Aorta (tissue), 5 donors: ENCODE measurements at places on chromosomes 3 and 15.

GRCh38 chr15:65611888-65612615, 1.1 kb upstream of the INTS14 start:
- no peak for DNase-seq

GRCh38 chr3:135456108-135456790, 509.3 kb upstream of the PPP2R3A start:
- no peak for DNase-seq

DNA sequence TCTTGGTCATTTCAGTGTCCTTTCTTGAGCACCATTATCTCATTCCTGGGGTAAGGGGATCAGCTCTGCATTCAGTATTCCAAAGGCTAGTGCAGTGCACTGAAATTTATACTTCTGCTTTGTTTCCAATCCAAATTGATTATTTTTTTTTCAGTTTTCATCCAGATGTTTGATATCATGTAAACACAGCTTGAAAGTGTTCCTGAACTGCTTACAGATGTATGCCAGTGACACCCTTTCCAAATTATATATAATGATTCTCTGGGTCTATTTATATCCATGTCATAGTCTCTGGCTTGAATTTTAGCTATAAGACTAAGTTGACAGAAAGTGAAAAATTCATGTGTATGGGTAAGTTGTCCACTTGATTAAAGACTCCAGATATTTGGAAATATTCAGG, 11.8 kb upstream of the TNFAIP8L3 start:
- no peak for DNase-seq

DNA sequence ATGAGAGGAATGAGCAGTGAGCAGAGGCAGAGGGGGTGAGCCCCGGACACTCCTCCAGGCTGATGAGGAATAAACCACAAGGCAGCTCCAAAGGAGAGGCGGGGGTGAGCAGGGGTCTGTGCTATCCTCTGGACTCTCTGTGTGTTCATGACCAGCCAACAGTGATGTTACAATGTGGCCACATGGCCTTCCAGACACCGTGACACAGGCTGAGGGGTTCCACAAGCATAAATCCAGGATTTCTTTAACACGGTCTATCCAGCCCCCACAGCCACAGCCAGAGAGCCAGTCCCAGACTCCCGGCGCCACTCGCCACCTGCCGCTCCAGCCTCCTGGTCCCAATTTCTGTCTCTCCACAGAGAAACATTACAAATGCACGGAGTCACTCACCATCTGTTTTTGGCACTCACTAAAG, 24.4 kb downstream of the XXYLT1 start:
- DNase-seq = no peak

DNA sequence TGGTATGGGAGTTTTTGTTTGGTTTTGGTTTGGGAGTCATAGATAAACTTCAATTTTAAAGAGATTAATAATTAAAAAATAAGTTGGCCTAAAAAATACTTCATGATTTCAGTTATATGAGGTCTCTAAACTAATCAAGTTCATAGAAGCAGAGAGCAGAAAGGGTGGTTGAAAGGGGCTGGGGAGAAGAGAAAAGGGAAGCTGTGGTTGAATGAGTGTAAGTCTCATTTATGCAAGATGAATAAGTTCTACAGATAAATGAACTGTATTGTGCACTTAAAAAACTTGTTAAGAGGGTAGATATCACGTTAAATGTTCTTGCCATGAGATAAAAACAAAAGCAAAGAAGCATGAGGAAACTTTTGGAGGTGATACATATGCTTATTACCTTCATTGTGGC, 188.7 kb downstream of the NSUN3 start:
- DNase-seq = no peak

DNA sequence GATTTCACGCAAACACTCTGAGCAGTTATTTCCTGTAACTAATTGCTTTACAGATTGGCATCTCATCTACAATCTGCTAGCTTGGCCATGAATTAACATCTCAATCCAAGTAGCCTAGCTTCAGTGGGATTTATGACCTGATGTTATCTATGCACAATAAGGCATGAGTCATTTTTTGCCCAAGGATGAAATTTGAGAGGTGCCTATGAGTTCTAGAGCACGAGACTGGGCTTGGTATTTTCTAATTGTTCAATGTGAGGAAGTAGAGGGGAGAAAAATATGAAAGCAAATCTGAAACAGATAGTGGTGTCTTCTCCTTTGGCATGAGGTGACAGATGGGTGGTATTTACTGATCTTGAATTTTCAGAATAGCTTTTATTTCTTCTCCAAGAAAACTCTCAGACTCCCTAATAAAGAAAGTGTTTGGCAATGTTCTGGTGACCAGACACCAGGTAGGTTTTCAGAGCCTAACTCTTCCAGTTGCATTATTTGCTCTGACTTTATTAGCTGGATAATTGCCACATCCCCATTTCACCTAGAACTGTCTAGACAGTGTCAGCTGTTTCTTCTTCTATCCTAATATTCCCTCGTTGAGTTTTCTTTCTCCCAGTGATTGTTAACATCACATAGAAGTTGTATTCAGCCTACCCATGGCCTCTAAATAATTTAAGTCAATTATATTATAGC, 301.0 kb upstream of the UMPS start:
- DNase-seq = no peak

GRCh38 chr3:42786212-42786611, 13.2 kb upstream of the CCDC13 start:
- DNase-seq = no peak

DNA sequence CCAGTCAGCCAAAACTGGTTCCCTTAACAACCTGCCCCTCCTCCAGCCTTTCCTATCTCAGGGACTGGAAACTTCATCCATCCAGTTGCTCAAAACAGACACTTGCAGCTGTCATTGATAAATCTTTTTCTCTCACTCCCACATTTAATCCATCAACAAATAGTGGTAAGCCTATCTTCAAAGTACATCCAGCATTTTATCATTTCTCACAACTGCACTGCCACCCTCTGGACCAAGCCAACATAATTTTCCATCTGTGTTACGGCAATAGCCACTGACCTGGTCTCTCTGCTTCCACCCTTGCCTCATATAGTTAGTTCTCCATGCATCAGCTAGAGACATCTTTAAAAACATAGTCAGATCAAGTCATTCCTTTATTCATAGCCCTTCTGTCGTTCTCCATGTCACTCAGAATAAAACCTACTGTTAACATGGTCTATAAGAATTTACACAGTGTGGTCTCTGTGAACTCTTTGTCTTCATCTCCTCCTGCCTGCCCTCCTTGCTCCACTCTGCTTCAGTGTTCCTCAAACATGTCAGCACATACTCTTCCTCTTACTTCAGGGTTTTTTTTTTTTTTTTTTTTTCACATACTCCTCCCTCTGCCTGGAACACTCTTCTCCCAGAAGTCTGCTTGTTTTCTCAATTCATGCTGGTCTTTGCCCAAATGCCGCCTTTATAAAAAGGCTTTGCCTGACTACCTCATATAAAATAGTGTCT, 102.5 kb upstream of the COL6A5 start:
- no peak for DNase-seq

DNA sequence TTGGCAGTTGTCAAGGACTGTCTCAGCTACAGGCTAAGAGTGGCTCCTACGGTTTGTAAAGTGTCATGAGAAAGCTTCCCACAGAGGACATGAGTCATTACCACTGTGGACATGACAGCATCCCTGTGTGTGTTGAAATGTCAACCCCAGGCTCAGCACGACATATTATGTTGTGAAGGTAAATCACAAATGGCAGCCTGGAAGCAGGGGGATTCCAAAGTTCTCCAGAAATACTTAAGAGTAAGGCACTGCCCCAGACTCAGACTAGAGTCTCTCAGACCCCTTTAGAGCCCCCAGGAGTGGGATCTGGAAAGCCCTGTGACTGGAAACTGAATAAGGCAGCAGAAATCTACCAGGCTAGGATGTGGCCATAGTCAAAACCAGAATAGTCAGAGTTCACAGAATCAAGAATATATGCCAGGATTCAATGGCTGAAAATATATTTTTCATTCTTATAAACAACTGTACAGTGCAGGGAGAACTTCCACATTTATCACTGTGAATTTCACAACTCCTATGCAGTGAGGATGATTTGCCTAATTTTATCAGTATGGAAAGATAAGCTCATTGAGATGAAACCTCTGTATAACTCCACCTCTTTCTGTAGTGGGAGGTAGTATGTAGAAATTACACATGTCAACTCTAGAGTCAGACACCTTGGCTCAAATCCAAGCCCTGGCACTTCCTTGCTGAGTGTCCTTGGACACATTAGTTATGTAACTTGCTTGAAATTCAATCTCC, 237.1 kb upstream of the CFAP20DC start:
- DNase-seq = no peak

GRCh38 chr3:11508346-11509172, 135.2 kb downstream of the VGLL4 start:
- no peak for DNase-seq

GRCh38 chr3:177906126-177906511, 630.1 kb upstream of the KCNMB2 start:
- DNase-seq = no peak

- no peak for DNase-seq
Measured at GRCh38 chr3:66004244-66004643, 34.5 kb downstream of the MAGI1 start.

DNA sequence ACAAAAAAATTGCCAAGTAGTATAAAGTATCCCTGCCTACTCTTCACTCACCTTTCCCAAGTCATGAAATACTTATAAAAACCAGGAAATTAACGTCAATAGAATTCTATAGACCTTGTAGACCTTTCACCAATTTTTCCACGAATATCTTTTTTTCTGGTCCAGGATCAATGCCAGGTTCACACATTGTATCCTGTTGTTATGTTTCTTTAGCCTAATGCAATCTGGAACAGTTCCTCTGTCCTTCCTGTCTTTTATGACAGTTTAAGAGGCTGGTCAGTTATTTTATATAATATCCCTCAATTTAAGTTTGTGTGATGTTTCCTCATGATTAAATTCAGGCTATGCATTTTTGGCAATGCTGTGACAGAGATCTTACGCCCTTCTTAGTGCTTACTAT, 63.2 kb upstream of the MAGI1 start:
- DNase-seq = no peak

- DNase-seq = no peak
Measured at GRCh38 chr3:184379358-184380184, at the start of gene CHRD. Gene CHRD (plus strand): TSS chr3:184380054. CDS start chr3:184380319, 265 bp downstream.

GRCh38 chr15:99402014-99402729, 150.9 kb downstream of the LRRC28 start:
- no peak for DNase-seq

GRCh38 chr3:4688411-4688810, 195.3 kb downstream of the ITPR1 start:
- no peak for DNase-seq

GRCh38 chr3:70519913-70520659, 207.6 kb upstream of the MDFIC2 start:
- DNase-seq = no peak
